Anterior cingulate cortex (tissue), 58 donors: ENCODE measurements at places on chromosomes 1 and 21.

- no peak for DNase-seq
Observed at GRCh38 chr21:23401278-23401677, 2206.0 kb downstream of the MRPL39 start.

GRCh38 chr1:21325231-21325718, 35.0 kb upstream of the ECE1 start:
- no peak for DNase-seq

DNA sequence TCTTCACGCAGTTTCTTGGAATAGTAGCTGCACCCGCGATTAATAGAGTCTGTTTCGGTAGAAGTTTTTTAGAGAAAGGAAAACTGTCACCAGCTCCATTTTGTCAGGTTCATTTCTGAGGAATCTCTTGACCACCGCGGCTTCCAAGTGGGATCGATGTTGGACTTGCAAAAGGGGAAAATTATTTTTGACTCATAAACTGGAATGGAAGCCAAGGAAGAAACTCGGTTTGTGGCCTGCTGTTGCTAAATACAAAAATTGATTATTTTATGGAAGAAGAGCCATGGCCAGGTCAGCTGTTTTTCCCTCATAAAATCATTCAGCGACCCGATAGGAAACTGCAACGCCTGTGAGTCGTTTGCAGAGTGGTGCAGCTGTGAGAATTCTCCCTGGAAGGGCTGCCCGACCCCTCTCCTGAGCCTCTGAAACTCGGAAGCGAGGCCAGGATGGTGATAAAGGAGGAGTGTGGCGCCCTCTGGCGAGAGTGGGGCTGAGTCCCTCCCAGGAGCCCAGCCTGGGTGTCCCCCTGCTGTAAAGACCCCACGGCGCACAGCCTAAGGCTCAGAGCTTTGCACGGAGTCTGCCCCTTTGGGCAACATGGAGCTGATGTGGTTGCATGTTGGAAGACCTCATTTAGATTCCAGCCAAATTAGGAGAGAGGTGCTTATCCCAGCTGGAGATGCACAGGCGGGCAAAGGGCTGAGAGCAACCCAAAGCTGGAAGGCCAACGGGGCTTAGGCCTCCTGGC, 83.6 kb upstream of the SLC25A33 start:
- peak; percentile 45 for DNase-seq

GRCh38 chr1:77950873-77951272, 28.0 kb downstream of the FUBP1 start:
- DNase-seq, result no peak

DNA sequence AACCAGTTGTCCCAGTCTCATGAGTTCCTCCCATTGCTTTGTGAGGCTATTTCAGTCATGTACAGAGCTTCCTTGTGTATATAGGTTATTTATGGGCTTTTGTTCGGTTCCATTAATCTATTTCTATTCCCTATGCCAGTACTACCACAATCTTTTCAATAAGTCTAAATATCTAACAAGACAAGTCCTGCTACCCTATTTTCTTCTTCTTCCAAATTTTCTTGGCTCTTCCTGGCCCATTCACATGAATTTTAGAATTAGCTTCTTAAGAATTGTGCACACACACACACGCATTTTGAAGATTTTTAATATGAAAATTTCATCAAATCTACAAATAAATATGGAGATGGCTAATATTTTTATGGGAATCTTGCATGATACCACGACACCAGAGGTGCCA, 33.8 kb upstream of the ATF3 start:
- no peak for DNase-seq

DNA sequence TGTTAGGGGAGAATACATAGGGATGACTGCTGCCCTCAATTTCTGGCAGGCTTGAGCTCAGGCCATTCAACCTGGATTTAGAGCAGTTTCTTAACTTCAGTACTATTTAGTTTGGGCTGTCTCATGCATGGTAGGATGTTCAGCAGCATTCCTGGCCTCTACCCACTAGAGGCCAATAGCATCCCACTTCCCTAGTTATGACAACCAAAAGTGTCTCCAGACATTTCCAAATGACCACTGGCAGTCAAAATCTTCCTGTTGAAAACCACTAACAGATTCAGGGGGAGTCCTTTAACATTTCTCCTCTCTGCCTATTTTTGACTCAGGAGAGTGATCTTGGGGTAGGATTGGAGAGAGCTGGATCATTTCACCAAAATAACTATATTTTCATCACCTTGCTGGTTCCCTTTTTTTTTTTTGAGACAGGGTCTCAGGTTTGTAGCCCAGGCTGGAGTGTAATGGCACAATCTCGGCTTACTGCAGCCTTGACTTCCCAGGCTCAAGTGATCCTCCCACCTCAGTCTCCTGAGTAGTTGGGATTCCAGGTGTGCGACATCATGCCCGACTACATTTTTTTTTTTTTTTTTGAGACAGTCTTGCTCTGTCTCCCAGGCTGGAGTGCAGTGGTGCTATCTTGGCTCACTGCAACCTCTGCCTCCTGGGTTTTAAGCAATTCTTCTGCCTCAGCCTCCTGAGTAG, 8.7 kb downstream of the GNAT2 start:
- no peak for DNase-seq

DNA sequence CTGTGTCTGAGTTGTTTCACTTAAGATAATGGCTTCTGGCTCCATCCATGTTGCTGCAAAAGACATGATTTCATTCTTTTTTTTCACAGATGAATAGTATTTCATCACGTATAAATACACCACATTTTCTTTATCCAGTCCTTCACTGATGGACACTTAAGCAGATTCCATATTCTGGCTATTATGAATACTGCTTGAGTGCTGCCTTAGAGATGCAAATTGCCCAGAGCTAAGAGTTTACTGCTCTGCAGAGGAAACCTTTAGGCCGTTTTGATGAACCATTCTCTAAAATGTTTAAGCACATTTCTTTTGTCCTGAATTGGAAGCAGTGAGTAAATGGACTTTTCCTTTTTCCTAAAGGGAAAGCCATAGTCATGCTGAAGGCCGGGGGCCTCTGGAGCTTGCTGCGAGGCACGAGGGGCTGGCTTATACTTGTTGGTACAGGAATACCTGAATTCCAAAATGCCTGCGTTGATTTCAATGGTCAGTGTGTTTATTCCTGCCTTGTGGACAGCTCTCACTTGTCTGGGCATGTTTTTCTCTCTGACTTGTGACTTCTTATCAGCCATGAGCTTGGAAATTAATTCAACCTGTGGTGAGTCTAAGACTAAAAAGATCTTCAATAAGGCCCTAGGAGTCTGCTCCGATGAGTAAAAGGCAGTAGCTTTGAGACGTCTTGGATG, 201.0 kb upstream of the MAP1LC3C start:
- no peak for DNase-seq

GRCh38 chr1:223639331-223639749, 26.2 kb downstream of the CAPN8 start:
- no peak for DNase-seq

GRCh38 chr1:42690477-42691156, 8.4 kb downstream of the YBX1 start:
- DNase-seq, result no peak

- no peak for DNase-seq
Observed at GRCh38 chr1:151964510-151964909, 29.1 kb downstream of the S100A10 start.

DNA sequence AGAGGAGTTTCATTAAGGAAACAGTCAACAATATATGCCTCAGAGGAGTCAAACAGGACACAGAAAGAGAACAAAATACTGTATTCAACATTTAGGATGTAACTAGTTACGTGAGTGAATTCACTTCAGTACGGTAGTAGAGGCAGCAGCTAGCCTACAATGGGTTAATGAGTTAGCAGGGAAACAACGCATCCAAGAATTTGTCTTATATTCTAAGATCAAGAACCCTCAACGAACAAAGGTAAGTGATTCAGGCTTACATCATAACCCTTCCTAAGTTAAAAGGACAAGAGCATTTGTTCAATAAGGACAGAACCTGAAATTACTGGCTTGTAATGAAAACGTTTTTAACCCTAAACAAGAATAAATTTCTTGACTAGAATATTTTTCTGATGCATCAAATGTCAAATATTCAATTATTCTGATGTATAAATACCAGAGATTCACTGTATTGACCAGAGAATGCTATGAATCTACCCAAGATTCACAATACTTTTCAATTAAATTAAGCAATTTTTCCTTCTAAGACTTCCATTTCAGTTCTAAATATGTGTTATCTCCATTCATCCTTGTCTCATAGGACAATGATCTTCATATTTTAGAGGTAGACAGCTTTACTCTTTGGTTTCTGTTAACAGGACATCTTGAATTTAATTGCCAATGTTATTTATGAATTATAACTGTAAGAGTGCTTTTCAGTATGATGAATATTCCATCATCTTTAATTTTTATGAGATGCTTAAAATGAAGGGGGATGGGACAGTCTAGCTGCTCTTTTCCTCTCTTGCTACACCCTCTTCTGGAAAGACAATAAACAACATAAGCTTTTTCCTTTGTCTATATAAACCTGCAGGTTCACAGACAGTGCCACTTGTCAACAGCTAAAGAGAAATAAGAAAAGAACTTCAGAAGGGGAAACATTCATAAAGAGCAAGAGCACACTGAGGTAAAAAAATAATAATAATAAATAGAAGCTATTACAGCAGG, 209.5 kb downstream of the SMYD3 start:
- DNase-seq, result no peak

DNA sequence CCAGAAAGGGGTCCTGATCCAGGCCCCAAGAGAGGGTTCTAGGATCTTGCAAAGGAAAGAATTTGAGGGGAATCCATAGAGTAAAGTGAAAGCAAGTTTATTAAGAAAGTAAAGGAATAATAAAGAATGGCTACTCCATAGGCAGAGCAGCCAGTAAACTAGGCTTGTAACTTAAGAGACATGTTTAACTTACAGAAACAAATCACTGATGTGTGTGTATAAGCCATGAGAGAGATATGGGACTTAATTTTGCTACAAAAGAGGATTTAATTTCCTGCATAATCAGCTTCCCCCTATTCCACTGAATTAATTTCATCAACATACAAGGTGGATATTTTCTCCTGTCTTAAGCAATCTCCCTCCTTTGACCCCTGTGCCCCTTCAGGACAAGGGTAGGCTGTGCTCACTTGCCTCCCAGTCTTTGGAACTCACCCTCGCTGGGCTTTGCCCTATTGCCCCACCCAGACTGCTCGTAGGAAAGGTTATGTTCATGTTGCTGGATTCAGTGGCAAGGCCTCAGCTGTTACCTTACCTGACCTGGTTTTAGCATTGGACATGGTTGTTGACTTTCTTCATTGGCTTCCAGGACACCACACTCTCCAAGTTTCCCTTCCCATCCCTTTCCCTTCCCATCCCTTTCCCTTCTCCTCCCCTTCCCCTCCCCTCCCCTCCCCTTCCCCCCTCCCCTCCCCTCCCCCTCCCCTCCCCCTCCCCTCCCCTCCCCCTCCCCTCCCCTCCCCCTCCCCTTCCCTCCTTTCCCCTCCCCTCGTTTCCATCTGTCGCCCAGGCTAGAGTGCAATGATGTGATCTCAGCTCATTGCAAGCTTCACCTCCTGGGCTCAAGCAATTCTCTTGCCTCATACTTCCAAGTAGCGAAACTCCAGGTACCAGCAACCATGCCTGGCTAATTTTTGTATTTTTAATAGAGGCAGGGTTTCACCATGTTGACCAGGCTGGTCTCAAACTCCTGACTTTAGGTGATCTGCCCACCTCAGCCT, 44.6 kb downstream of the TBCE start:
- no peak for DNase-seq

DNA sequence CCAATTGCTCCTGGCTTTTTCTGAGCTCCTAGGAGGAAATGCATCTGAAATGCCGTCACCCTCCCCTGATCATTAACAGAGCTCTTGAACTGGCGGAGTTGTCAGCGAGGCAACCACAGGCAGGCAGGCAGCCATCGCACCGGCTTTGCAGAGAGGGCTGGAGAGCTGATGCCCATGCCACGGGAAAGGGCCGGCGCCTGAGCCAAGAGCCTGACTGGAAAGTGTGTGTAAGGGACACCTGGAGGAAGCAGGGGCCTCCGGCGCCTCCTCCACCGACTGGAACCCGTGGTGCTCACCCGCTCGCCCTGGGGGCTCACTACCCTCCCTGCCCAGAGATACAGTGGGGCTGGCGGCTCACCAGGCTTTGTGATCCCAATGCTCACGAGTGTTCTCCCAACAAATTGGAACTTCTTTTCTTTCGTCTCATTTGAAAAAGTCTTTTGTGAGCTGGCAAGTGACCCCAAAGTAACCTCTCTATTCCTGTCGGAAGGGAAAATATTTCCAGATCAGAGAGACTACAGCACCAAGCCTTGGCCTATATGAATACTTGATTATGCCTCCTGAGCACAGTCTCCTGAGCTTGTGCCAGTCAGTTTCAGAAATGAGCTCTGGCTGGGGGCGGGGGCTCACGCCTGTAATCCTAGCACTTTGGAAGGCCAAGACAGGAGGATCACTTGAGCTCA, 97.7 kb upstream of the SLC25A33 start:
- DNase-seq, result no peak

- no peak for DNase-seq
Observed at GRCh38 chr1:153679337-153680119, 1.0 kb downstream of the NPR1 start.

GRCh38 chr1:245261786-245262185, 107.0 kb downstream of the KIF26B start:
- DNase-seq, result no peak

GRCh38 chr1:27872802-27873551, 633 bp downstream of the THEMIS2 start:
- DNase-seq, result no peak

DNA sequence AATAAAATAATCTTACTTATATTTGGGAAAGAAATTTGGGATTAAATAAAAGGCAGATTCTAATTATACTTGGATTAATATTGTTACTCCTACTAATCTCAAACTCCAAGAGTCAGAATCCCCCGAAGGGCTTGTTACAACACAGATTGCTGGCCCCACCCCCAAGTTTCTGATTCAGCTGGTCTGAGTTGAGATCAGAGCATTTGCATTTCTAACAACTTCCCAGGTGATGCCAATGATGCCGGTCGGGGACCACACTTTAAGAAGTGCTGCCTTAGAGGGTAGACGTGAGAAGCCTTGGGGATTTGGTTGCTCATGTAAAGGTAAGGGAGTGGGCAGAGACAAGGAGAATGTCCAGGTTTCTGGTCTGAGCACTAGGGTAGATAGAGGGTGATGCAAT, 47.2 kb downstream of the FMN2 start:
- DNase-seq, result no peak

DNA sequence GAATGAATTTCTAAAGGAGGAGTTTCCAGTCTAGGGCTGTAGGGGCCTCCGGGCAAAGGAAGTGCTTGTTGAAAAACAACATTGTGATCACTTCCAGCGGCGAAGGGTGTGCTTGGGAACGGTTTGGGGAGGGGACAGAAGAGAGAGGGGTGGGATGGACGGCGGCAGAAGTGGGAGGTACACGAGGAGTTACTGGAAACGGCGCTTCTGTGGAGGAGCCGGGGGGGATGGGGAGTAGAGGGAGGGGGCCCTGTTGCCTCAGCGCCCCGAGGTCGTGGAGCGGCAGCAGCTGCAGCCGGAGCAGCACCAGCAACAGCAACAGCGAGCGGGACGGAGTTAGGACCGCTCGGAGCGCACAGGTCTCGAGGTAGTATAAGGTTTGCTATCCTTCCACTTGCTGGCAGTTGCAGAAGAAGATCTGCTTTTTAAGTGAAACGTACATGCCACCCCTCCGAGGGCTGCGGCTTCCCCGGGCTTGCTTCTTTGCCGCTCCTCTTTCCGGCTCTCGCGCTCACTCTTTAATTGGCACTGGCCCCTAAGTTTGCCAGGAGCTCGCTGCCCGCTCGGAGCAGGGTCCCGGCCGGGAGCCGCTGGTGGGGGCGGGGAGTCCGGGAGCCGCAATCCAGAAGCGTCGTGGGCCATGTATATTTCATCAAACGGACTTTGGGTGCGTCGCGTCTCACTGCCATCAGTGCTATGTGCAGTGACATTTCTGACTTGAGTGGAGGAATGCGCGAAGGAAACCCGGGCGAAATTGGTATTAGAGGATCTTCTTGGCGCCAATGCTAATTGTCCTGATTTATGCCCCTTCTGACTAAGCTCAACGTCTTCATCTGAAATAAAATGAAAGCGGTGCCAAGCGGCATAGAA, 771 bp upstream of the NTNG1 start:
- DNase-seq, result no peak
